ENCODE measurements at places on chromosomes 5 and 9.

GRCh38 chr5:80376557-80376956, 31.3 kb upstream of the ZFYVE16 start:
- no peak for DNase-seq

DNA sequence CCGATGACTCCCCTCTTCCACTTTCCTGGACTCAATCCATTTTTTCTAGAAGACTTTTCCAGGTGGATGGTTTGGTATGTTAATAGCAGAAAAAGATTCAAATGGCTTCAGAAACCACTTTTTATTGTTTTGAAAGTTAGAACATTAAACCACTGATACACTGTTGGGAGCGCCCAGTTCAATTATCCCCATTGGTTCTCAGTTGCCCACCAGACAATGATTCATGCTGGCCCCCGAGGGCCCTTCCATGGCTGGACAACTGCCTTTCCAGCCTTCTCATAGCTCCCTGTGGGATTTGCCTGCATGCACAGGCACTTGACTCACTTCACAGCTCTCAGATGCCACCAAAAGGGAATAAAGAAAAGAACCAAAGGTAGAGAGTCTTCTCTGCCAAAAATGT, 21.3 kb upstream of the ANKRD34B start:
- DNase-seq: peak; percentile 27

DNA sequence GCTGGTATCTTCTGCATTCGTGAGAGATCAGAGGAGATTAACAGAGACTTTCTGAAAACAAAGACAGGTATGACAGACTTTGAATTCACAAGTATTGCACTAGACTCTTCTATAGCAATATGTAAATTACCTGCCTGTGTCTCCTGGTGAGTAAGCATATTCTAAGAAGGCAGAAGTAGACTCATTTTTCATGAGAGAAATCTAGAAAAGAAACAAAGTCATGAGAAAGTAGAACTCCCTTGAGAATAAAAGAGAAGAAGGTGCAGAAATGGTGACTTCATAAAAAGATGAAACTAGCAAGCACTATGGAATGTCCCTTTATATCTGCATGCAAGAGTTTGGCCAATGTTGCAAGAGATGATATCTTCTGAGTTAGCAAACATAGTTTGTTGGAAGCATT, 419.8 kb downstream of the DMRT2 start:
- no peak for DNase-seq

DNA sequence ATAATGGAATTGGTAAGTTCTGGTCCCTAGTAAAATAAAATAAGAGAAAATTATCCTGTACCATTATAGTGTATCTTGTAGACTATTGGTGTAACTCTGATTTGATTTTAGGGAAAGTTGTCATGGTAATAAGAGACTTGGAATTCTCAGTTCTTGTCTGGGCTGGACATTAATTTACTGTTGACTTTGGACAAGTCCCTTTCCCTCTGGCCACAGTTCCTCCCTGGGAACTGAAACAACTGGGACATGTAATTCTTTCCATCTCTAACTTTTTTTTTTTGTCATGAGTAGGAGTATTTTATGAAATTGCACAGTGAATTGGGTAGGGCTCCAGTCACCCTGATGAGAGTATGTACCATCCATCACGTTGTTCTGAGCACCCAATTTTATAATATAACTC, 15.0 kb downstream of the GLRA1 start:
- DNase-seq: no peak

DNA sequence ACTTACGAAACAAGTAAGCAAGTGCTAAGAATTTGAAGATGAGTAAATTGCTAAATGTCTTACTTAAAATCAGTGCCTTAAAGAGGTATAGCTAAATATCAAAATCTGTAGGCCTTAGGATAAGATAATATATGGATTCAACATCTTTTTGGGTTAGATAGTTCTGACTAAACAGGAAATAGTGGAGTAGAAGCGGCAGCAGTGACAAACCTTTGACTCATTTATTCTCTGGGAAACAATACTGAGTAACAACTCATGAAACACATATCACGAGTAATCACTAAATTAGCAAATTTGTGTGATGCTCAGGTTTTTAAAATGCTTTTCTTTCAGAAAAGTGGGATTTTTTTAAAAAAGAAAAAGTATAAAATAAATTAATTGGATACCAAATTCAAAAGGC, 762.1 kb upstream of the TYRP1 start:
- peak; percentile 74 for DNase-seq

GRCh38 chr5:16826379-16827125, 109.5 kb downstream of the MYO10 start:
- DNase-seq: no peak

GRCh38 chr5:109767997-109768396, 78.3 kb downstream of the MAN2A1 start:
- DNase-seq: no peak

DNA sequence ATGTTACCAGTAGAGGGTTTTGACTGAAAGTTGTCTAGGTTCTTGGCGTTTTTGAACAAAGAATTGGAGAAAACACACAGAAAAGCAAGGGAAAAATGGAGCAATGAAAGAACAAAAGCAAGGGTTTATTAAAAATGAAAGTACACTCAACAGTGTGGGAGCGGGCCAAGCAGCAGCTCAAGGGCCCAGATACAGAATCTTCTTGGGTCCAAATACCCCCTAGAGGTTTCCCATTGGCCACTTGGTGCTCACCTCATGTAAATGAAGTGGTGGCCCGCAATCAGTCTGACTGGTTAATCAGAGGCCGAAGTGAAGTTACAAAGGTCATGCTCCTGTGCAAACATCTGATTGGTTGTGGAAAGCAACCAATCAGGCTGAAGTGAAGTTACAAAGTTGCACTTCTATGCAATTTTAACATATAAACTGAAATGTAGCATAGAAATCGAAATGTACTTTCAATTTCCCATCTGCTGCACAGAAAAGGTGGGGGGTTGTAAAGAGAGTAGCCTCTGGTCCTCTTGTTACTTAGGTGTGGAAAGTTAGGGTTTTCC, 1.9 kb upstream of the GM2A start:
- DNase-seq: no peak

DNA sequence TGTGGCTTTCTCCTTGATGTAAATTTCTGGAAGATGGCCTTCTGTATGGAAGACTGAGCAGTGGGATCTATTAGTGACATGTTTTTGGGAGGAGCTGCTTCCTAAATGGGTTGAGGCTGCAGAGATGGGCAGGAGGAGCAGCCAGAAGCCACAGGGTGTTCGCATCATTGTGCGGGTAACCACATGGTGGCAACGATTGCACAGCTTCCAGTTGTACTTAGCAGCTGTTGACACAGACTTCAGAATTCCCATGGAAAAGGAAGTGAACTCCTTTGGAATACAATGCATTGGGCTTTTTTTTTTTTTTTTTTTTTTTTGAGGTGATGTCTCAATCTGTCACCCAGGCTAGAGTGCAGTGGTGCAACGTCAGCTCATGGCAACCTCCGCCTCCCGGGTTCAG, 297.3 kb downstream of the NR3C1 start:
- peak; percentile 78 for DNase-seq

GRCh38 chr9:81720450-81721086, 31.2 kb upstream of the TLE1 start:
- no peak for DNase-seq

DNA sequence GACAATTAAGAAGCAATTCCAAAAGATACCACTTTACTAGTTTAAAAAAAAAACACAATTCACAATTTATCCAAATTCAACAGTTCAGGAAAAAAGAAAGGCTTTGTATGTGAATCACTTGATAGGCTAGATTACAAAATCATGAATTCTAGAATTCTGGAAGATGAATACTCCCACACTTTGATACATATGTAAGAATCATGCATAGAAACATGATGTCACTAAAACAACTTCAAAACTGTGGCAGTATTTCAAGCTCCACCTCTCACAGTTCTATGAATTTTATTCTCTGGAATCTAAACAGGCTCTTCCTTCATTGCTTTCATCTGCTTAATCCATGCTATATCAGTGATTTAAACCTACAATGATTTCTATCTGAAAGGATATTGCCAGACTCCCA, 51.0 kb downstream of the GNAQ start:
- DNase-seq: peak; percentile 79

DNA sequence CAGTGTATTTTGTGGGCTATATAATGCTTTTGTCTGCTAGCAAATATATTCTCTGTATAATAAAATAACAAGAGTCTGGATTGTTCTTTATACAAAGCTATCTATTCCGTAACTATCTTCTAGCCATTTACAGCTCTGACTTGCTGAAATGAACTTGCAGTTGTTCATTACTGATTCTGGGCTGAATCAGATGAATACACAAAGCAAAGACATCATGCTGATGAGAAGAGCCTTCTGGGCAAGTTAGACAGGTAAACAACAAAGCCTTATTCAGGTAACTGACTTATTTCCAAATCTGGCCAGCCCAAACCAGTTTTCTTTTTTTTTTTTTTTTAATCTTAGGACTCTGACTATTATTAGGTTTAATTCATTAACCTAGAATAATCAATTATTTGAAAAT, 255.5 kb downstream of the KIAA0825 start:
- DNase-seq: no peak

DNA sequence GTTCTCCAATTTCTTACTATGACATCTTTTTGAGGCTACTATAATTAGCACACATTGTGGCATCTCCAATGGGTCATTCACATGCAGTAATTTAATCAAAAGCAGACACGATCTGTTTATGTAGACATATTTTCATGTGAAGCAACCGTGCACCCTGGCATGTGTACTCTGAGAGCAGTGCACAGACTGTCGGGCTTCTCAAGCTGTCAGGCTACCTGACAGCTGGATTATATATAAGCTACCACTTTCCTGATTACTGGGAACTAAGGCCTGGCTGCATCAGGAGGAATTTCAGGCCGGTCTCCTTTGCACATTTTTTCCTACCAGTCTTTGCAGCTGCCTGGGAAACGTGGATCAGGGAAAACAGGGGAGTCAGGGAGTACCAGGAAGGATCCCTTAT, 197.5 kb downstream of the MAPKAP1 start:
- DNase-seq: peak; percentile 89

- DNase-seq: no peak
These were observed 818.6 kb downstream of the CDH18 start for GRCh38 chr5:19169426-19169825.

GRCh38 chr5:151125421-151125820, 32.2 kb downstream of the ANXA6 start:
- DNase-seq: no peak

- peak; percentile 63 for DNase-seq
These were observed 114.8 kb upstream of the DAPK1 start for GRCh38 chr9:87382900-87383299.

DNA sequence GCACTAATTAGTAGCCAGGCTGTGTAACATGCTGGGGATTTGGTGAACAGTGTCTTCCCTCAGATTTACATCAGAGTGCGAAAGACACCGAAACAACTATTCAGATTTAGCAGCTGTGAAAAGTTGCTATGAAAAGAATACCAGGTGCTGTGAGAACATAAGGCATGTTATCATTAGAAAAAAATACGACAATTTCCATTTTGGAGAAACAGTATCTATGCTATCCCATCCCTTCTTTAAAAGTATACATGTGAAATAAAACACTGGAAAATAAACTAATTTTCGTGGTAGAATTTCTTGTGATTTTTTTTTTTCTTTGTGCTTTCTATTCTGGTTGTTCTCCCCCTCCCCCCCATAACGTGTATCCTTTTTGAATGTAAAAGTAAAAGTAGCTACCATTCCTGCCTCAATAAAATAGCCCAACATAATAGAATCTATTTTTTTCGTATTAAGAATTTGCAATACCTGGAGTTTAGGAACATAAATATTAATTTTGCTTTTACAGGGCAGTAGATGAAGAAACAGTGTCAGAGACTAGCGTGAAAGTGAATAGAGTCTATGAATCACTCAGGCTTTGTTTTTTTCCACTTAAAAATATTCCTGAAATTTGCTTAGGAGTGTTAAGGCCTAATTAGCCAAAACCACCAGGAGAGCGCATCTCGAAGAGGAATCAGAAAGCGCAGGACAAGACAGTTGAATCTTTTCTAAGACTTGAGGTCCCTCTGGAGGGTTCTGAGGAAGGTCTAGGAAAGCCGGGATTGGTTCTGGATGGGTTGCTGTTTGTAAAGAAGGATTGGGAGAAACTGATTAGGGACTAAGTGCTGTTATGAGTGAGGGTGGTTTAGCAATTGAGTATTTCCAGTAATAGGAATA, 813 bp upstream of the SLU7 start:
- no peak for DNase-seq

DNA sequence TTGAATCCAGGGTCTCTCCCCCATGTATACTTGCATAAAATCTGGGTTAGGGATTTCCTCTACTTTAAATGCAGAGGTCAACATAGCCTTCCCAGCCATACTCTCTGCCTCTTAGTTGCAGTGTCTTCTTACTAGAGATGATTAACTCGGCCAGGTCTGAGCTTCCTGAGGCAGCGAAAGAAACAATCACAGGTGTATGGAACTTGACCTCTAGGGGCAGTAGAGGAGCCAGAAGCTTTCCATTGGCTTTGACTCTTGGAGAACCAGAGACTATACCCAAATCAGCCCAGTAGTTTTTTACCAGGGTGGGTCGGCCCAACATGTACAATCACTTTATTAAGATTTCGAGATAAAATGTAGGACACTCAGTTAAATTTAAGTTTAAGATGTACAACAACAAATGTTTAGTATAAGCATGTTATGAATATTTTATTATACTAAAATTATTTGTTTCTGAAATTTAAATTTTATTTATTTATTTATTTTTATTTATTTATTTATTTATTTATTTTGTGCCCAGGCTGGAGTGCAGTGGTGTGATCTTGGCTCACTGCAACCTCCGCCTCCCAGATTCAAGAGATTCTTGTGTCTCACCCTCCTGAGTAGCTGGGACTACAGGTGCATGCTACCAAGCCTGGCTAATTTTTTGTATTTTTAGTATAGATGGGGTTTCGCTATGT, 48.0 kb upstream of the DMRT3 start:
- no peak for DNase-seq

DNA sequence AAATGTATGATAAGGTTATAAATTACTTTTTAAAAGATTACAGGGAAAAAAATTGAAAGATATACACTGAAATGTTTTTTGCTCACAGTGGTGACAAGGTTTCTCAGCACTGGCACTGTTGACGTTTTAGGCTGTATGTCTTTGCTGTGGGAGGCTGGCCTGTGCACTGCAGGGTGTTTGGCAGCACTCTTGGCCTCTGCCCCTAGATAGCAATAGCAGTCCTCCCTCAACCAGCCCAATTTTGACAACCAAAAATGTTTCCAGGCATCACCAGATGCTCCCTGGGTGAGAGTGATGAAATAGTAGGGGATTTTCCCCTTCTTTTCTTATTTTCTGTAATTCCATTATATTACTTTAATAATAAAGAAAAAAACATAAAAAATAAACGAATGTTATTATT, 3.3 kb downstream of the CD274 start:
- no peak for DNase-seq

- DNase-seq: no peak
These were observed 30.6 kb upstream of the MVB12B start for GRCh38 chr9:126295936-126296600.

DNA sequence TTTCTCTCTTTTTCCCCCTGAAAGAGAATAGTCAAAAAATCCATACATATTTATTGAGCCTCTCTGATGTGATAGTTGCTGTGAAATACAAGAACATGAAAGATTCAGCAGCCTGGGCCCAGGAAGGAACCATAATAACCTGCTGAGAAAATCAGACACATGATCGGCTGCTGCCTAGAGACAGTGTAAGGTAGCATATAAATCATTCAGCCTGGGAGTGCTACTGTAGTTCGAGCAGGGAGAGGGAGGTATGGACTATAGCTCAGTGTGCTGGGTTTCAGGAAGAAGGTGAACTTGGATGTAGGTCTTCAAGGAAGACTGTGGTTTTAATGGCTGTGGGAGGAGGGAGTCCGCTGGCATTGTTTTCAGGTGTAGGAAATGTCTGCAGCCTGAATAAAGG, 469.1 kb downstream of the RAB3C start:
- DNase-seq: no peak

All from fibroblast of skin of back (primary cell).